ENCODE measurements at places on chromosomes 5 and 9.

GRCh38 chr5:84213212-84213611, 171.5 kb downstream of the EDIL3 start:
- DNase-seq, result no peak

DNA sequence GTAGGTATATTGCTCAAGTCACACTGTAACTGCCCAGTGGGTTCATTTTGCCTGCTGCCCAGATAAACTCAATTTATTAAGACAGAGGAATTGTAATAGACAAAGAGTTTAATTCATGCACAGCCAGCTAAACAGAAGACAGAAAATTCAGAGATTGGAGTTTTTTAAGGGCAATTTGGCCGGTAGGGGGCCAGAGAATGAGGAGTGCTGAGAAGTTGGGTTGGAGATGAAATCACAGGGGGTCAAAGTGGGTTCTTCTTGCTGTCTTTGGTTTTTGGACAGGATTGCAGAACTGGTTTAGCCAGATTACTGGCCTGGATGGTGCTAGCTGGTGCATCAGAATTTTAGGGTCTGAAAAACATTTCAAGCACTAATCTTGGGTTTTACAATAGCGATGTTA, 20.7 kb upstream of the IL33 start:
- DNase-seq, result no peak

- DNase-seq, result no peak
Measured at GRCh38 chr5:169347786-169348185, 46.8 kb upstream of the SLIT3 start.

- DNase-seq, result no peak
Measured at GRCh38 chr9:76423216-76424177, 29.3 kb upstream of the RFK start.

GRCh38 chr5:1124205-1125029, 12.6 kb upstream of the SLC12A7 start:
- no peak for DNase-seq

GRCh38 chr9:136916330-136917184, 28.0 kb downstream of the FBXW5 start:
- DNase-seq, result no peak

DNA sequence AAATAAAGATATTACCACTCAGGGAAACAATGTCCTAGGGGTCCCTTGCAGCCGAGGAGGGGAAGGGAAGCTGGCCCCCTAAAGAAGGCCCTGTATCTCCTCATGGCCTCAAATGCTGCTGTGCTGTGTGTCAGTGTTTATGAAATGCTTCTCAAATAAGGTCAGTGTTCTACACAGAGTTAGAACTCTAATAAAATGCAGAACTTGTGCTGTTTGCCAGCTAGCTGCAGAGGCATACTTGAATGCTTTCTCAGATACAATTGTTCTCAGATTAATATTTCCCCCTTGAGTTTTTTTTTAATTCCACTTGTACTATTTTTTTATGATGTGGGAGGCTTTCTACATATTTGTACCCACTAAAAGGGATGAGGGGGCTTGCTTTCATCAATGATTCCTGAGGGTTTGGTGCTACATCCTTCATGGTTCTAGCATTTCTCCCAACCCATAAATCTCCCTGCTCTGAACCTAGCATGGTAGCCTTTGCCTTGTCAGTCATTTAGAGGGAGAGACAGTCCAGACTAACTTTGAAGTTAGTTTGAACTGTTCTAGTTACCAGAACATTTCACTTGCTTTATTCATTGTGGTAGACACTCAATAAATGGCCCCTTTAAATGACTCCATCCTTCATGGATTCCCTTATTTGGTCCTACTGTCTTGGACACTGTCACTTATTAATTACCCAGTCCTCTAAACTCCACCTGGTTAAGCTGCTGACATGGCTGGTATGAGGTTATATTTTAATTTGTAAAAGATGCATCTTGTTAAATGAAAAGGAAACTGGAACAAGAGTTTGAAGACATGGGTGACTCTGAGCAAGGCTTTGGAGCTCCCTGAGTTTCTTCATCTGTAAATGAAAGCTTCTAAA, 12.6 kb downstream of the SLIT3 start:
- DNase-seq, result no peak

DNA sequence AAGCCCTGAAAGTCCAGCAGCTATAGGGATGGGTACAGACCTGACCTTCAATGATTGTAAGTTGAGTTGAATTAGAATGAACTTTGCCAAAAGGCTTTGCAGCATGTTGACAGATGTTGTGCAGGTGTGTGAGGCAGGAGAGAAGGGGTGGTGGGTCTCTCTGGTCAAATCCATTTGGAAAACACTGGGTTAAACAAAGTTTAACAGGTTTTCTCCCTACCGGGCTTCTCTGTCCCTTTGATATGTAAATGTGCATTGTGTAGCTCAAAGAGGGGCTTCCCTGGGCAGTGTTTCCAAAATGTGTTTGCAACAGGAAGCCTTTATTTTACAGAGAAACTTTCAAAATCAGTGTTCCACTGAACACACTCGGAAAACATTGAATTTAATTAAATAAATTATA, 72.1 kb upstream of the BRINP1 start:
- no peak for DNase-seq
